Adipose tissue (tissue), 3 donors: ENCODE measurements at places on chromosomes 2 and 18. TPM values are rescaled to one million over a fixed set of nuclear protein-coding genes. Genes with fewer than 3 reads are reported as not detected.

NYAP2 gene
- polyA plus RNA-seq = 0.02 TPM

DYNAP gene
- 0.10 TPM for polyA plus RNA-seq

DPP4 gene
- 2.6 TPM for polyA plus RNA-seq

UGT1A7 gene
- polyA plus RNA-seq = not detected

PKDCC gene
- 132 TPM for polyA plus RNA-seq

NAT8 gene
- not detected for polyA plus RNA-seq

COL6A3 gene
- polyA plus RNA-seq = 47.7 TPM

MYOM1 gene
- 17.2 TPM for polyA plus RNA-seq

ZNF24 gene
- 13.4 TPM for polyA plus RNA-seq

SLC16A14 gene
- 2.1 TPM for polyA plus RNA-seq

DTYMK gene
- 17.8 TPM for polyA plus RNA-seq

CNDP1 gene
- 0.12 TPM for polyA plus RNA-seq

ADD2 gene
- polyA plus RNA-seq = 1.1 TPM

NT5C1B gene
- polyA plus RNA-seq = not detected

TMEM247 gene
- polyA plus RNA-seq = not detected

ZAP70 gene
- polyA plus RNA-seq = 4.1 TPM

HOXD12 gene
- not detected for polyA plus RNA-seq

IGFBP5 gene
- polyA plus RNA-seq = 172 TPM

DPYSL5 gene
- polyA plus RNA-seq = 0.06 TPM

SULT1C2 gene
- polyA plus RNA-seq = 3.0 TPM
